ENCODE measurements at places on chromosomes 2 and 18.

DNA sequence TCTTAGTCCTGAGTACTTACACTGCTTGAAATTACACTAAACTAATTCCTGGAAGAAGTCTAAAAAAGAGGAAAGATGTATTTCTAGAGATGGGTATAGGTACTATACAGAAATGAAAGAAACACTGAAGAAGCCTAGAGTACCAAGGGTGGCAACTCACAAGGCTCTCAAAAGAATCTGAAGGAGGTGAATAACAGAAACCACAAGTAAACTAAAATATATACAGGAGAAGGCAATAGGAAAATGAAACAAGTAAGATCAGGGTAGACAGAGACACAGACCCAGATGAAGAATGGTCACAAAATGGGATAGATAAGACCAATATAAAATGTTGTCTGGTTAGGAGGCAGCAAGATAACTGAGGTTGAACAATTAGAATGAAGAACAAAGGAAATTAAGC lies 59.9 kb downstream of the USP37 start:
- DNase-seq = no peak

GRCh38 chr2:176128172-176128981 lies 1.1 kb upstream of the HOXD8 start:
- DNase-seq = no peak

- DNase-seq = no peak
Observed at GRCh38 chr2:144240656-144241339, 279.1 kb downstream of the ZEB2 start.

- peak; percentile 7 for DNase-seq
Observed at GRCh38 chr2:163348857-163349380, 386.9 kb downstream of the FIGN start.

GRCh38 chr2:224934526-224935188 lies 107.6 kb downstream of the DOCK10 start:
- DNase-seq = peak; percentile 15

- no peak for DNase-seq
Observed at GRCh38 chr18:24075767-24076597, 61.4 kb downstream of the TTC39C start.

- no peak for DNase-seq
Observed at GRCh38 chr2:170689481-170689880, 25.7 kb upstream of the SP5 start.

DNA sequence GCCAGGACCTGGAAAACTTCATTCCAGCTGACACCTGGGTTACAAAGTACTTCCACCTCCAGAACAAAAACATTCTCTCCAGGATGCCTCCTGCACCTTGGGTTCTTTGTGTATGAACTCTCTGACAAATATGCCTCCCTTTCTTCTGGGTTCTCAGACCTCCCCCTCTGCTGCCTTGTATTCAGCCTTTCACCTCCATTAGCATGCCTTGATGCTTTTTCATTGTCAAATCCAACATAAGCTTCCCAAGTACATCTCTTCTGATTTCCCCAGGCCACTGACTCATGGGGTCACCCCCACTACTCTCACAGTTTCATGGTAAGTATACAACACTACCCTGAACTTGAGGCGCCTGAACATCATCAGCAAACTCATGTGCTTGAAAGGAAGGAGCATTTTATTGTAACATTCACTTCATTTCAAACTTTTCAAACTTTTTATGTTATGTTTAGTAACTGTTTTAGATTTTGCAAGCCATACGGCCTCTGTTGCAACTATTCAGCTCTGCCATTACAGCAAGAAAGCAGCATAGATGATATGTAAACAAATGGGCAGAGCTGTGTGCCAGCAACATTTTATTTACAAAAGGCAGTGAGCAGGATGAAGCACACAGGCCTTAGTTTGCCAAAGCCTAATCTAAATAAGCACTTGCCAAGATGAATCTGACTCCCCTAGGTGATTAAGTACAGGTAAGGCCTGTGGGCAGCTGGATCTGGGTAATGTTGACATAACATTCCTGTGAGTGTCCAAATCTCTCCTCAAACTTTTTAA lies 32.5 kb upstream of the MRPS9 start:
- peak; percentile 49 for DNase-seq

DNA sequence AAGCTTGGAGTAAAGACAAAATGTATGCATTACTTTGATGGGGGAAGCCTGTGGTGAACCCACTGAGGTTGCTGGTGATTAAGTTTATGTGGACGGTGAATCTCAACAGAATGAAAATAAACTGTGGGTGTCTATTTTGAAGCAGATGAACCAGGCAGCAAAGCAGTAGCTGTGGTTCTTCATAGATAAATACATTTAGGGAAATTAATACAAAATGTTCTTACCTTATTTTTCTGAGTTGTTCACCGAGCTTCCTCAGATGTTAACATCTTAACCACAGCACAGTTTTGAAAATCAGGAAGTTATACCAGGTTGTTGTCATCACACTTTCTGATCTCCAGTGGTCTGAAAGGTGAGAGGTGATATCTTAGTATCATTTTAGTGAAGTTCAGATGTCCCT lies 53.9 kb downstream of the NCK2 start:
- no peak for DNase-seq

DNA sequence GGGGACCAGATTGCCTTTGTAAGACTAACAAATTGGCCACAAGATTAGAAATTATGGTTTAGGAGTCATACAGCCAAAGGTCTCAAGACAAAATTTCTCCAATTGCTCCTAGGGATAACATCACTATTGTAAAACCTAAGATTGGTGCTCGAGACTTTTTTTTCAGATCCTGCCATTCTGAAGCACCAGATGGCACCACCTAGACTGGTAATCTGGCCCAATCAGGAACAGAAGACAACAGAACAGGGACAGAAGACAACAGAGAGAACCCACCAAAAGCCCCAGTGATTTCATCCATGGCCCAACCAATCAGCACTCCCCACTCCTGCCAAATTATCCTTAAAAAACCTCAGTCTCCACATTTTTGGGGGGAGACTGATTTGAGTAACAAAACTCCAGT lies 66.8 kb downstream of the LINC00305 start:
- DNase-seq = no peak

GRCh38 chr2:109335631-109336176 lies 206.7 kb downstream of the SH3RF3 start:
- no peak for DNase-seq

DNA sequence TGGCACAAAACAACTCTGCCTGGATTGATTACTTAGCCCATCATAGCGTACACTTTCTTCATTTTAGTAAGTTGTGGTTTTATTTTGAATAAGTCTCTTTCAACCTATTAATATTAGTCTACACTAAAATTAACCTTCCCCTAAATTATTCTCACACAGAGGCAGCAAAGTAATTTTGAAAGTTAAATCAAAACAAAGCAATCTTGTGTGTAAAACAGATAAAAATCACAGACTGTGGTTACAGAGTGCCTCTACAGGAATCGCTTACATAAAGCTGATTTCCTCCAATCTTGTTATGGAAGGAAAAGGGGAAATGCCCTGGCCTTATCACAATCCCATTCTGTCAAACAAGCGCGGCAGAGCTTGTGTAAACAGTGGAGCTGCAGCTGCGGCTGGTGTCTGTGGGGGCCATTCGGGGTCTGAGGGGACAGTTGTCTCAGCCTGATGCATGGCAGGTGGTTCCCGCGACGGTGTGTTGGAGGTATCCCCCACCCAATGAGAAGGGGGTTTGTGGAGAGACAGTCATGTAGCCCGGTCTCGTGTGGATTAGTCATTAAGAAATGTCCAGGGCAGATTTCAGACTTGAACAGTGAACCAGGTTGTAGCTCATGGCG lies 42.1 kb downstream of the BCL2L11 start:
- DNase-seq = no peak

DNA sequence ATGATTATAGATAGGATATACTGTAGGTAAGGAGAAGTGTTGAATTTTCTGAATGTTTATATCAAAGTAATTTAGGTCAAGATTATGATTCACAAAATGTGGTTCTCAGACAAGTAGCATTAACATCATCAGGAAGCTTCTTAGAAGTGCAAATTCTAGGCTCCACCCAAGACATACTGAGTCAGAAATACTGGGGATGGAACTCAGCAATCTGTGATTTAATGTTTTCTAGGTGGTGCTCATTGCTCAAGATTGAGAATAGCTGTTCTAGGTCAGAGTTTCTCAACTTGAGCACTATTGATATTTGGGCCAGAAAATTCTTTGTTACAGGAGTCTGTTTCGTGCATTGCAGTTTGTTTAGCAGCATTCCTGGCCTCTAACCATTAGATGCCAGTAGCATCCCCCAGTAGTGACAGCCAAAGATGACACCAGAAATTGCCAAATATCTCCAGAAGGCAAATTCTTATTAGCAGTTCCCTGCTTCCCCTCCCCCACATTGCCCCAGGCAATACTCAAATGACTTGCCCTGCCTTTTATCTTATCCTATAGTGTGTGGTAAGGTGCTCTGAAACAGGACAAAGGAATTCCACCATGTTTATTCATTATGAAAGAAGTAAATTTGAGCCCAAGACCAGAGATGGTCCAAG lies 1001.2 kb downstream of the DPP10 start:
- DNase-seq = no peak

DNA sequence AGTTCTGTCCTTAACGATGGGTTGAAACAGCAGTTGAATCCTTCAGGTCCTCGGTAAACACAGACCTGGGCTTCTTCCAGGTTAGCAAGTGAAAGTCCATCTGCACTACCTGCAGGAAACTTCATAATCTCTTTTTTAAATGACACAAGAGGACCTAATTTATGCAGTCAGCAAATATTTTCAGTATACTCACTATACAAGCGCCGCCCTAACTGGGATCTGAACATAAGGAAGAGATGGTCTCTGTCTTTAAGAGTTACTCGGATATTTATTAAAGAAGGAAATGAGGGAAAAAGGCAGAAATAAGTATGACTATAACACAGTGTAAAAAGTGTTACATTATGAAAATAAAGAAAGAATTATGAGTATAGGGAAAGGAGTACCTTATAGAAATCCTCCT lies 103.3 kb downstream of the NBAS start:
- no peak for DNase-seq

DNA sequence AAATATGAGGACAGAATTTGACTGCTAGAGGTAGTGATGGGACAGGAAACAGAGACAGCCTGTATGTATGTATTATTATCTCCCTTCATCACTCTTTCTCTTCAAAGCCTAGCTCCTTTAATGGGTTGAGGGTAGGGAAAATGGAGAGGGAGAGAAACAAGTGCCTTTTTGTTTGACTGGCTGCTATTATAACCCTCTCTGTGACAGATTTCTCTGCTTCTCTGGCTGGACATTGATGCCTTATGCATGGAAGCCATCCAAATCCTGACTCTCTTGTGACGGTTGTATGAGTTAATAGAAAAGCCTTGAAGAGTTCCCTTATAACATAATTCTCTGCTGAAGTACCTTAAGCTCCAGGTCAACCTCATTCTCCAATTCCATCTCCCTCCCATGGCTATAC lies 118.5 kb upstream of the COL5A2 start:
- no peak for DNase-seq

DNA sequence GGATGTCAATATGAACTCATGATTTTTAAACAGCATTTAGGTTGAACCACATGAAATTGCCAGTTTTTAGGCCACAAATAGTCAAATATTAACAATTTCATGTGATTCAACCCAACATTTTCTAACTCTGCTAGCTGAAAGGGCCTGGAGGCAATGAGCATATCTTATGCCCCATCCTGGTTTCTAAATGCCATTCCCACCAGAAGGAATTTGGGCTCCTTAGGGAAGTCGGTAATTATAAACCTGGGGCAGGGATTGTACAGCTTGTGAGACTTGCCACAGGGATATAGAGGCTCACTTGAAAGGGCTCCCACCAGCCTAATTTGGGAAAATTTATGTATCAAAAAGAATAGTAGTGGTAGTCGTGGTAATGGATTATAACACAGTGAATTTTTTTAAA lies 178.4 kb upstream of the ALPP start:
- DNase-seq = no peak

DNA sequence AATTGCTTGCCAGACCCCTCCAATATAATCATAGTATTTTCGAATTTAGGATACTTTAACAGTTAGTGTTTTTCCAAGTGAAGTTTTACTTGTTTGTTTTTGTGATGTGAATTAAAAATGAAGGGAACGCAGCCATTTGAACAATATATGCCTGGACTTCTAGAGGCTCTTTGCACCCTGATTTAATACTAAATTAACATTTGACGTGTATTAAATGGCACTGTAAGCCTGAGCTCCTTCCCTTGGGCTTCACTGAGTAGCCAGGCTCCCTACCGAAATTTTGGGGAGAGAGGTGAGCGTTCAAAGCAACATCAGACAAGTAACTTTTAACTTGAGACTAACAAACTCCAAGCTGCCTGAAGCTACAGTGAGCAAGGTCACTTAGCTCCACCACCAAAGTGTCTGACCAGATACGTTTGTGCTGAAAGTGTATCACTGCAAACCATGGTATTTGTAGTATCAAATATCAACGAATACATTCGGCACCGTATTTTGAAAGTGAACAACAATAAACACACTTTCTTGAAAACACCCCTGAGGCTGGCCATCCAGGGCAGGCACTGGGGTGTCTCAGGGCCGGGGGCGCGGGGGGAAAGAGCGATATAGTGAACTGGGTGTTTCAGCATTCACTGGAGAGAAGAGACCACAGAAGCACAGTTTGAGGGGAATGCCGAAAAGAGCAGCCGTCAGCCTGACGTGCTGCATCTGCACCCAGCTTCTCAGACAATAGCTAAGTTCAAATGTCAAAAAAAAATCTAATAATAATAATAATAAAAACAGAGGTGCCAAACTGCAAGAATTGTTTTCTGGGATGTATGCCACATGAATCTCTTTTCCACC lies 7.7 kb upstream of the POU3F3 start:
- no peak for DNase-seq

GRCh38 chr2:8252997-8253694 lies 428.7 kb upstream of the ID2 start:
- no peak for DNase-seq

DNA sequence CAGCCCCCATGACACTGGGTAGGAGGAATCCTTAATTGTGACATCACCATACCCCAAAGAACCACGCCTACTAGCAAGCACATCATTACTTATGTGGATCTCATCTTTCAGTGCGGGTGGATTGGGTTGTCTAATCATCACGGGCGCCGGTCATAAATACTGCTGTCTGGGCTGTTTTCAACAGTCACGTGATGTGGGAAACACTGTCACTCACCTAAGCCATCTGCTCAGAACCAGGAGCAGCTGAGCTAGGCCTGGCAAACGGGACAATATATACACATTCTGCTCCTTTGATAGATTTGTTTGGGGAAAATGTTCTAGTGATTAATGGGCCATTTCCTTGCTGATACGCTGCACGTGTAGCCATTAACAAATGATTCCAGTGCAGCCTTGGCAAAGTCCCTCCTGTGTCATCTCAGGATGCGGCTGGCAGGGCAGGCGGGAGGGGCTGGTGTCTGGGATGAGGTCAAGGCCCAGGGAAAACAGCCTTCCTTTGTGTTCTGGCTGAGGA lies 145.9 kb upstream of the COPS8 start:
- DNase-seq = no peak

All from left lung (tissue), 14 donors.